Retina (tissue), 1 donor: ENCODE measurements at places on chromosomes 4 and X.

GRCh38 chrX:13051529-13052172 lies 7.2 kb upstream of the FAM9C start:
- DNase-seq: no peak

- DNase-seq: no peak
Observed at GRCh38 chrX:2870650-2871049, 41.9 kb downstream of the GYG2 start.

DNA sequence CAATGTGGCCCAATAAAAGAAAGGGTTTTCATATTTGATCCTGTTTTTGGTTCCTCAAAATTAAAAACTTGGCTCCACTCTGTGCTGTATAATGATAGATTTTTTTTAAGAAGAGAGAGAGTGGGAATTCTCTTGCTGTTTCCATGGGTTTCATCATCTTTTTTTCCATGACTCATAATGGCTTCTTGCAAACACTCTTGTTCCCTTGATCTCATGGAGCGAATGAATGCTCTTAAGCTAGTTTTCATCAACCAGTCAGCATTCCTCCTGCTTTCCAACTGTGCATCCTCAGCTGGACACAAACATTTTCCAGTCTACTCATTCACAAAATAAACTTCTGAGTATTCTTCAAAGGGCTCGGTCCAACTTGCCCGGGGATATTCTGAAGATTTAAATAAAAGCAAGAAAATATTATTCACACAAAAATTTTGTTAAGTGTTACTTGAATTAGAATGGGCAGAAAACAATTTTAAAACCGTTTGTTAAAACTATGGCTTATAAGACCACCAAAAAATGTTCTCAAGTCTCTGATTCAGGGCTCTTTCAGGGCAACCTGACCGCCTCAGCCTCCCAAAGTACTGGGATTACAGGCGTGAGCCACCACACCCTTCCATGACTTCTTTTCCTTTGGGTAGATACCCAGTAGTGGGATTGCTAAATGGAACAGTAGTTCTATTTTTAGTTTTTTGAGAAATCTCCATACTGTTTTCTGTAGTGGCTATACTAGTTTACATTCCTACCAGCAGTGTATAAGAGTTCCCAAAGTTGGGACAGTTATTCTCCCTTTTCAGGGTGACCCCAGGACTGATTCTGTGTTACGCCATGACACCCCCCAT lies 64.7 kb downstream of the TMEM156 start:
- DNase-seq: no peak

DNA sequence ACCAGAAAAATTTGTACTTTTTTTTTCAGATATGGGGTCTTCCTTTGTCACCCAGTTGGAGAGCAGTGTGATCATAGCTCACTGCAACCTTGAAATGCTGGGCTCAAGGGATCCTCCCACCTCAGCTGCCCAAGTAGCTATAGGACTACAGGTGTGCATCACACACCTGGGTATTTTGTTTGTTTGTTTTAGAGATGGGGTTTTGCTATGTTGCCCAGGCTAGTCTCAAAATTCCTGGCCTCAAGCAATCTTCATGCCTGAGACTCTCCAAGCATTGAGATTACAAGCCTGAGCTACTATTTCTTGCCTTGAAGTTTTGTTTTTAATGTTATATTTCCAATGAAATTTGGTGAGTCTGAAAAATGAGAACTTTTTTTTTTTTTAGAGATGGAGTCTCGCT lies 847.8 kb downstream of the TRIML1 start:
- DNase-seq: no peak

- no peak for DNase-seq
Observed at GRCh38 chr4:185357211-185357610, 38.5 kb downstream of the LRP2BP start.

DNA sequence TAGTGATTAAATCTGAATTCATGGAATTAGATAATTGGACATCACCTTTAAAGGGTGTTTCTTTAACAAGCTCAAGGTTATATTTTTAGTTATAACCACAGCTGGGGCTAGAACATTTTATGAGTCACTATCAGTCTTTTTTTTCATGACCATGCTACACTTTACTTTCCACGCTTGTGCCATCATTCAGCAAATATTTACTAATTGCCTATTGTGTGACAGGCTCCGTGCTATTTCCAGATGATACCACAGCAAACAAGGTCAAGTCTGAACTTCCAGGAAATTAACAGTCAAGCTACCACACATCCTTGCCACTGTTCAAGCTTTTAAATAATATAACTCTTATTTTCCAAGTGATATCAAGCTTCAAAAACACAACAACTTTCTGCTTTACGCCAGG lies 16.5 kb downstream of the SPANXN3 start:
- no peak for DNase-seq

DNA sequence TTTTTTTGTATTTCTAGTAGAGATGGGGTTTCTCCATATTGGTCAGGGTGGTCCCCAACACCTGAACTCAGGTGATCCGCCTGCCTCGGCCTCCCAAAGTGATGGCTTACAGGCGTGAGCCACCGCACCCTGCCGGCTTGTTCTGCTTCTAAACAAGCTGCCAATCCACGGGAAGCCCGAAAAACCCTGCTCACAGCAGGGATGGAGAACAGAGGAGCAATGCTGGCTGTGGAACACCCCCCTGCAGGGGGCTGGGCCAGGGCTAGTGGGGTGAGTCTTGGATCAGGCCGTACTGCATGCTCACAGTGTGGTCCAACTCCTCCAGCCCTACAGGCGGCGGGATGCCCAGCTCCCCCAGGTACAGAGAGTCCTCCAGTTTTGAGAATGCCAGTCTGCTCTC lies 38.1 kb upstream of the ARHGAP6 start:
- no peak for DNase-seq

DNA sequence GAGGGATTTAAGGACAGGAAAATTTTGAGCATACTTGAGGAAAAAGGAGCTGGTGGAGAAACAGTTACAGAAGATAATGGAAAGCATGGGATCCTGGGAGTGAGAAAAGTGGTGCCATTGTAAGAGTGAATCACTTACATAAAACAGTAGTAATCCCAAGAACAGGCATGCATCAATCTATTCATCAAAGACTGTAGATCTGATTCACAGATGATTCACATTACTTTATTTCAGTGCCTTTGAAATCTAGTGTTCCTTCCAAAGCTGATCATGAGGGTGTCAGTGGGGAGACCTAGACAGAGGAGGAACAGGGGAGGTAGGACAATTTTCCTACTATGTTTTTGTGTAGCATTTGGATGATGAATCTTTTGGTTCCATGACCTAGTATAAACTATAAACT lies 102.7 kb downstream of the TAB3 start:
- DNase-seq: no peak
